ENCODE measurements at places on chromosomes 11 and 22.

DNA sequence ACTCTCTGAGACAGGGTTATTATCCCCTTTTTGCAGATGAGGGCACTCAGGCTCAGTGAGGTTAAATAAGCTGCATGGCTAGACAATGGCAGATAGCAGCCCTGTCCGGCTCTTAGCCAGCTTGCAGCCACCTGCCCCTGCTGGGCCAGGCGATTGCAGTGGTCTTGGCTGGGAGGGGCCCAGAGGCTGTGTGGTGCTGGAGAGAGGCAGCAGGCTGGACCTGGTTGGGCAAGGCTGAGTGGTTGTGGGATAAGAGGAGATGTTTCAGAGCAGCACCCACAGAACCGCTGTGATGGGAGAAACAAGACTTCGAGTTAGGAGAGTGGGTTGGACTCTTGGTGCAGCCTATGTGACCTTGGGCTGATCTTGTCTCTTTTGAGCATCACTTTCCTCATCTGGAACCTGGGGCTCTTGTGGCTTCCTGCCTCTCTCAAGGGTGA lies 25.5 kb downstream of the PTPRJ start:
- DNase-seq: no peak

- DNase-seq: no peak
These were observed 11.3 kb downstream of the IL17RA start for GRCh38 chr22:17096071-17096470.

GRCh38 chr11:30509364-30509763 lies 76.8 kb downstream of the MPPED2 start:
- no peak for DNase-seq

- no peak for DNase-seq
These were observed 524.1 kb downstream of the TBC1D22A start for GRCh38 chr22:47286590-47286989.

DNA sequence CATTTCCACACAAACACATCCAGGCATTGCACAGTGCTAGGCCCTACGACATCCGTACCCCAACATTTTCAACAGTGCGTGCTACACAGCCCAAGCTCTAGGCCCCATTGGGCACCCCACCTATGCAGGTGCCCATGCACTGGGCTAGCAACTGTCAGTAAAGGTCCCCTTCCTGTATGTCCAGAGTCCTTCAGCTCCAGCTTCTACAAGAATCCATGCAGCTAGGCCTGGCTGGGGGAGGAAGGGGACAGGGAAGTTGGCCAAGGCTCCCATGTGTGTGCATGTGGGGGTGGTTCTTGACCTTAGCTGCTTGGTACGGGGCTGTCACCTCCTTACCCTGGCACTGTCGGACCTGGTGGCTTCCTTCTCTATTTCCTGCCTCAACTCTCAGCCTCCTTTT lies 1.3 kb downstream of the B3GAT1 start:
- no peak for DNase-seq

- DNase-seq: no peak
These were observed 15.2 kb downstream of the PRR33 start for GRCh38 chr11:1876361-1877063.

DNA sequence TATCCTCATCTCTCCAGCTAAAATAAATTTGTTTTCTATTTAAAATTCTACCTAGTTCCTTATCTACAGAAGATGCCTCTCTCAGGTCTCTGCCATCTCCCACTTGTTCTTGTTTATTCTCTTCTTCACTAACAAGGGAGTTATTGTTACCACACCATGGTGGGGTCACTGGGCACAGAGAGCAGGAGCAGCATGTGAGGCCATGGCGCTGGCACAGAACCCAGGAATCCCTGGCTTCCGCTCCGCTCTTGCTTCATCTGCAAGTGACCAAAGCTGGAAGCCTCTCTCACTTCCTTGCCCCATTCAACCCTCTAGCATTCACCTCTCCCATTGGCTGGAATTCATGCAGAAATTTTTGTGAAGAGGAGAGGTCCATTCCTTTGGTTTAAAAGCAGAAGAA lies 190.7 kb upstream of the NCAM1 start:
- DNase-seq: no peak

GRCh38 chr11:94309757-94310156 lies 5.4 kb downstream of the IZUMO1R start:
- DNase-seq: no peak

GRCh38 chr11:71580057-71581003 lies 2.3 kb downstream of the KRTAP5-11 start:
- DNase-seq: no peak

DNA sequence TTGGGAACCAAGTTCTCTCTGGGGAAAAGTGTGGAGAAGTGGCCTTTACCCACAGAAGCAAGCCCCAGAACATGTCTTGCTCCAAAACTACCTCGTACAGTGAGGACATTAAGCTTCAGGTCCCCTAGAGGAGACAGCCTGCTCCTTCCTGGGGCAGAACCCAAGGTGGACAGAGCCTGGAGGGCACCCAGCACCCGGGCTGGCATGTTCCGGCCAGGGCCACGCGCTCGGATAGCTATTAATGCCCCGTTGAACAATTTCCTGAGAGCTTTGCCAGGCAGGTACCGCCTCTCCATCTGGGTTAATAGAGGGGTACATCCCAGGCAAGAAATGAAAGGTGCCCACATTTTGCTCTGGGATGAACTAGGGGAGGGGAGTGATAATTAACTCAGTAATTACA lies 169.0 kb upstream of the GRK3 start:
- DNase-seq: no peak

- DNase-seq: no peak
These were observed 29.9 kb downstream of the FAM181B start for GRCh38 chr11:82703796-82704195.

GRCh38 chr11:117972044-117972443 lies 14.2 kb upstream of the IL10RA start:
- no peak for DNase-seq

GRCh38 chr11:88520391-88520790 lies 182.9 kb upstream of the CTSC start:
- no peak for DNase-seq

Measured in stimulated activated CD4-positive, alpha-beta T cell treated with anti-CD3 and anti-CD28 coated beads, TNF-alpha, amount 100 ng/mL, for 1 hour (primary cell).